ENCODE measurements at places on chromosomes 13 and 19.

- DNase-seq: no peak
Observed at GRCh38 chr19:15417699-15418098, 1.1 kb downstream of the AKAP8L start.

DNA sequence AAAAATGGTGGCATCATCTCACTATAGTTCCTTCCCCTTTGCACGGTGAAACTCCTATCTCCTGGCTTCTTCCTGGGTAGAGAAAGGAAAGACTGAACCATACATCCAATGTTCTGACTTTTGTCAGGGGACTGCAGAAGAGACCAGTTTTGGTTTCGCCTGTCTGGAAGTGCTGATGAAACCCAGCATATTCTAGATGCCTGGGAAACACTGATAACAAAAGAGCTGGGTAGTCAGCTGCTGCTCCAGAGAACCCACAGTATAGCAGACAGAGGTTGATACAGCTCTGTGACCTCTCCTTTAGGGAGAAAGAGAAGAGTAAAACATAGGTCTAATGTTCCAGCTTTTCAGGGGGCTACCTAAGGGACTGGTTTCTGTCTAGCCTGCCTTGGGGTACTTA lies 695.3 kb downstream of the DIAPH3 start:
- DNase-seq: no peak

GRCh38 chr13:25493931-25494640 lies 122.3 kb downstream of the ATP8A2 start:
- no peak for DNase-seq

DNA sequence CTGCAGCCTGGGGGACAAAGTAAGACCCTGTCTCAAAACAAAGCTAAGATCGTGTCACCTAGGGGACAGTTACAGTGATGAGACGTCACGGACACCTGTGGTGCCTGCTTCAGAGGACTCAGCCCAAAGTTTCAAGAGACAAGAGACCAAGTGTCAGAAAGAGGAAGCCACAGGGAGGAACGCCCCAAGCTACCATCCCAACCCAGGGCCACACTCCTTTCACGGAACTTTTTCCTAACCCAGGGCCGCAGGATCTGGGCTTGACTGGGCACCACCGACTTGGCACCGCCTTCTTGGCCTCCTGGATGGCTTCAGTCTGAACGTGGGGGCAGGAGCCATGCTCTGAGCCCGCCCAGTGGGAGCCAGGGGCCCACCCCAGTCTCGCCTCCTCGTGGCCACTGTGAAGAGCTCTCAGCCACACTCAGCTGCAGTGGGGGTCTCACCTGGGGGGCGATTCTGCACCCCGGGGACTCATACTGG lies 8.5 kb downstream of the MOB3A start:
- DNase-seq: no peak
